ENCODE measurements at places on chromosomes 16 and 17.

GRCh38 chr17:82297714-82298537, 19.5 kb downstream of the CD7 start:
- no peak for DNase-seq

DNA sequence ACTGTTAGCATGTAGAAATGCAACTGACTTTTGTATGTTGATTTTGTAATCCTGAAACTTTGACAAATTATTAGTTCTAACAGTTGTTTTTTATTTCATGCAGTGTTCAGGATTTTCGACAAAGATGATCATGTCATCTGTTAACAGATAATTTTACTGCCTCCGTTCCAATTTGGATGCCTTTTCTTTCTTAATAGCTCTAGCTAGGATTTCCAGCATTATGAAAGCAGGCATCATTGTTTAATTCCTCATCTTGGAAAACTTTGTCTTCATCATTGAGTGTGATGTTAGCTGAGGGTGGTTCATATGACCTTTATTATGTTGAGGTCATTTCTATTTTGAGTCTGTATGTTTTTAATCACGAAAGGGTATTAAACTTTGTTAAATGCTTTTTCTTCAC, 31.9 kb downstream of the RMI2 start:
- no peak for DNase-seq

- no peak for DNase-seq
Observed at GRCh38 chr17:28041844-28042656, 427 bp upstream of the NLK start.

GRCh38 chr16:73062001-73062616, 14.2 kb upstream of the ZFHX3 start:
- DNase-seq, result no peak

GRCh38 chr17:39652587-39653315, 12.4 kb upstream of the TCAP start:
- no peak for DNase-seq

DNA sequence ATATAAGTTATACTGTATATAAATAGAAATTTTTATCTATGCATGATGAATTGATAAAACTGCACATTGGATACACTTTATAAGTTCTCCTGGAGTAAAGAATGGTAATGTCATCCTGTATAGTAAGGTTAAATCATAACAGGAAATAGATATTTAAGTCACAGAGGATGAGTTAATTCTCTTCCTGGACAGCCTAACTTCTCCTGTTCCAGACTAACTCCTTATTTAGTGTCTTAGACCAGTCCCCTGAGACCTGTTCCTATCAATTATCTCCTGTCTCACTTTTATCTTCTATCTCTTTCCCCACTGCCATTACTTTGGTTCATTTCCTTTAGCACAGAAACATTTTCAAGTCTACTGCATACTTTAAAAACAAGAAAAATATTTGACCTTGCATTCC, 46.5 kb downstream of the SSH2 start:
- DNase-seq, result no peak

DNA sequence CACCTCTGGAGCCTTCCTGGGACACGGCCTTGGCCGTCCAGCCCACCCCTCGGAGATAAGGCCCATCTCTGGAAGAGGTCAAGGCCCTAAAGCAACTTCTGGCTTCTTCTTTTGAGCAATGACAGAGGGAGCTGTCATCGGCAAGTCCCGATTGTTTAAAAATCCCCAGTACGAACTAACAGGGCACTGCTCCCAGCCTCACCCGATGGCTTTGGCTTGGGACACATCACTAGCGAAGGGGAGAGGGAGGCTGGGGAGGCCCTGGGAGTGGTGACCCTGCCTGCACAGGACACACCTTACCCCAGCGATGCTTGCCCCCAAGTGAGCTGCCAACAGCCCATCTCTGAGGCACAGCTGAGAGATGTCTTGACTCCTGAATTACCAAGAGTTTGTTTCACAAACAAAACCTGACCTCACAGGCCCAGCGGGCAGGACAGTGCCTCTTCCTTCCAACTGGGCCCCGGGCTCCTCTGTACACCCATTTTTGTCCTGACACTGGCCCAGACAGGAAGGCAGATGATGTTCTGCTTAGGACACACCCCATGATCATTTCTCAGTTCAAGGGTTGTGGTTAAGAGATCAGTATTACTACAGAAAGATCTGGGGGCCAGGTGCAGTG, 4.8 kb downstream of the SYNGR2 start:
- DNase-seq, result no peak

DNA sequence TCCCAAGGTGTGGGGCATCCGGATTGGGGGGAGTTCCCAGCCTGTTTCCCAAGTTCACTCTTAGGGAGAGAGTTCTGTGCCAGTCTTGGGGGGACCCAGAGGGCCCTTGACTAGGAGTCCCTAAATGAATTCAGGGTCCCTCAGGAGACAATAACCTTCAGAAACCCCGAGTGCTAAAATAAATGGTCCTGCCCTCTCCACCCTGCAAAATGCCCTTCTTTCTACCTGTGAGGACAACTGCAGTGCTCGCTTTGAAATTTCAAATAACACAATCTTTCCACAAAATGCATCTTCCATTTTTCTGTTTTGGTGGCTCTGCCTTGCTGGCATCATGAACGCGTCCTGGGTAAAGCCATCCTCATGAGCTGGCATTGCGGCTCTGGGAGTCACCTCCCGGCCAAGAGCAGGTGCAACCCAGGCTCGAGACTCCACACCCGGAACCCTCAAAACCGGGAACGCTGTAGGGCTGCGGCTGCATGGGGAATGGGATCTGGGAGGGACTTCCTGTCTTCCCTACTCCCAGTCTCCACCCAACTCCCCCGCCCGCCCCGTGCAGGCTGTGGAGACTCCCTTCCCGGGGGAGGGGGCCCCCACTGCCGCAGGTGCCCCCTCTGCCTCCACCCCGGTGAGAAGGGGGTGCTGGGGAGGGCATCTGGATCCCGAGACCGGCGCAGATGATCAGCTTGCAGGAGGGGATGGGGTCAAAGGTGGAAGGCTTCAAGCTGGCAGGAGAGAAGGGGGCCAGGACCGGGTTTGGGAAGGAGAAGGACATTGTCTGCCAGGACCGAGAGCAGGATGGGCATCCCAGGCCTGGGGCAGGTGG, at the start of gene ZNF205:
Gene ZNF205, plus strand, starts transcription at position 529 of the 823 bp plus-strand sequence. CDS start 845 bp downstream, outside the sequence.
- DNase-seq, result peak; percentile 78

DNA sequence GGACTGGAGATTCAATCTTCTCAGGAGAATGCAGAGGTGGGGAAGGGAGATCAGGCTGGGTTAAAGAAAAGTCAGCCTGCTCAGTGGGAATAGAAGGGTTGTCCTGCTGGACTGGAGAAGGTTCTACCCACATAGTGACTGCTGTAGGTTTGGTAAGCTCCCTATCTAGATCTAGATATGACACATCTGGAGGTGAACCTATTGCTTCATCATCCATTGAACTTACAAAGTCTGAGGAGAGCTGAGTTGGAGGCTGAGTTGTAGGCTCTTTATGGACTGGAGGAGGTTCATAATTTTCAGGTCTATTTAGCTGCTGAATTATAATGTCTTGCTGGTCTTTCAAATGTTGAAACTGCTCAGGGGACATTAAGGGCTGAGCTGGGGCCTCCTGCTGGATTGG, 46.0 kb upstream of the NF1 start:
- DNase-seq, result no peak

DNA sequence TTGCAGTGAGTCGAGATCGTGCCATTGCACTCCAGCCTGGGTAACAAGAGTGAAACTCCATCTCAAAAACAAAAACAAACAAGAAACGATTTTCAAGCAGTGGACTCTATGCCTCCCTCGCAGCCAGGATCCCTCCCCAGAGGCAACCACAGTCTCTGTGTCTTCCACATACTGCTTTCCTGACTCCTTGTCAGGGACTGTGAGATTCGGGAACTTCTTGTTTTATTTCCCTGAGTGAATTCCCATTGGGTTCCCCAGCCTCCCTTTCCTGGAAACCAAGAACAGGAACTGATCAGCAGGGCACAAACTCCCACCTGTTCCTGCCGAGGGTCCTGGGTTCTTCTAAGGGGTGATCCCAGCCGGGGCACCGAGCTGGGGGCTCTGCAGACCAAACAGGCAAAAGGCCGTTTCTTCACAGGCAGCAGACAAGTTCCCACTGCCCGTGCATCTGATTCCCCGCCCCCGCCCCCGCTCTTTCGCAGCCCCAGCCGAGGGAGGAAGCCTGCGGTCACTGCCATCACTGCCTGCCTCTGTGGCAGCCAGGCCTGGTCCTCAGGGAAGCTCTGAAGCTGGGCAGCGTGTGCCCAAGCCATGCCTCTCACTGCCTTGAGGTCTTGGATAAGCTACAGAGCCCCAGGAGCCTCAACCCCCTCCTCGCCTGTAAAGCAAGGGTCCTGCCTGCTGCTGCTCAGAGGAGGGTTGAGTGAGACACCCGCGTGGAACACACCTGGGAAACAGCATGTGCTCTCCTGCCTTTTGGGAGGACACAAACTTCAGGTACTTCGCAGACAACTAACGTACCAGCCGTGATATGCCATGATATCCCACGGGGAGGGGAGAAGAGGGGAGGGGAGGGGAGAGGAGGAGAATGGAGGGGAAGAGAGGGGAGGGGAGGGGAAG, 5.5 kb upstream of the PIEZO1 start:
- no peak for DNase-seq

GRCh38 chr17:64698725-64699124, 36.6 kb upstream of the SMURF2 start:
- DNase-seq, result no peak

- DNase-seq, result no peak
Observed at GRCh38 chr16:56310690-56311089, 114.7 kb downstream of the AMFR start.

- DNase-seq, result no peak
Observed at GRCh38 chr17:5869041-5869745, 201.0 kb upstream of the WSCD1 start.

DNA sequence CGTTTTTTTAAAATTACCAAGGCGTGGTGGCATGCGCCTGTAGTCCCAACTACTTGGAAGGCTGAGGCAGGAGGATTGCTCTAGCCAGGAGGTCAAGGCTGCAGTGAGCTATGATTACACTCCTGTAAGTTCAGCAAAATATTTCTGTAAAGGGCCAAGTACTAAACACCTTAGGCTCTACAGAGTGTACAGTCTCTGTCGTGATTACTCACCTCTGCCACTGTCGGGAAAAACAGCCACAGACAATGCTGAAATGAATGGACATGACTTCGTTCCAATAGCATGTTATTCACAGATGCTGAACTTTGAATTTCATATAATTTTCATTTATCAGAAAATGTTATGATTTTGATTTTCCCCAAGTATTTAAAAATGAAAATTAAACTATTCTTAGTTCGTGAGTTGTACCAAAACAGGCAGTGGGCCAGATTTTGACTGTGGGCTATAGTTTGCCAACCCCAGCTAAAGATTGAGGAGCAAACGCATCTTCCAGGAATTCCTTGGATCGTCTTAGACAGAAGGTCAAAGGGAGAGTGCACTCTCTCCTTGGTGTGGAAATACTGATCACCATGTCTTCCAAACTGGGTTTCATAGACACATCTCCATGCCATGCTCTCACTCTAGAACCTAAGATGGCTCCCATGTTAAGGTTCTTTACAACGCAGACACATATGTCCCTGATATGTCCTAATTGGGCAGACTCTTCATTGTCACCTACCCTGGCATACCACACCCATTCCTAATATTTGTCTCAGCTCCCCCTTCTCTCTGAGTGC, 89.5 kb downstream of the MARF1 start:
- DNase-seq, result no peak

GRCh38 chr16:50373780-50374179, 5.0 kb upstream of the BRD7 start:
- no peak for DNase-seq

DNA sequence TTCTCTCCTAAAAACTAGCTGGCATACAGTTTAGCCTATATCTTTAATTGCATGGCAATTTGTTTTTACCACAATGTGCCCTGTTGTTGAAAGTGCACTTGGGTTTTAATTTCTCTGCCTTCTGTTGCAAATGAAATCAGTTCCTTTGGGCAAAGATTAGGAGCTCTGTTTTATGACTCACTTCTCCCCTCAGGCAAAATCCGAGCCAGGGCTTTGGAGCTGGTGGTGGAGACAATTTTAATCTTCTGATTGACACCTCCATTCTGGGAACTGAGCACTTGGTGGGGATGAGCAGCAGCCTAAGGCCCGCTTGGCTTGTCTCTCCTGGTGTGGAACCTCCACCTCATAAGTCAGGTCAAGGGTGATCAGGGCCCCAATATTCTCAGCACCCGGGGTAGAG, 13.3 kb upstream of the MYH8 start:
- no peak for DNase-seq

DNA sequence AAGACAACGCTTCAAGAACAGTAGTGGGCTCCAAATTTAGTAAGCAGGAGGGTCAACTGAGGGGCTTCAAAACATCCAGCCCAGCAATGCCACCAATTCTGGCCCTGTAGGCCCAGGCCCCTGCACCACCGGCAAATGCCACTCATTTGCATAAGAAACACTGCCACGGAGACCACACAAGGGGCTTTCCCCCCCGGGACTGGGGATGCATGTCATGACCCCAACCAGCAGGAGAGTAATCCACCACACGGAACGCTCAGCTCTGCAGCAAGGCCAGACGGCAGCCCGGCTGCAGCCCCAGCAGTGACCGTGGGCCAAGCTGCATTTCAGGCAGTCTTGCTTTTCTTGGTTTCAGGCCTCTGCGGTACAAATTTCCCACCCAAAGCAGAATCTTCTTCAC, 14.1 kb downstream of the TMEM11 start:
- no peak for DNase-seq

- no peak for DNase-seq
Observed at GRCh38 chr16:57299009-57299718, 14.7 kb upstream of the PLLP start.

GRCh38 chr16:21339941-21340340, 61.9 kb upstream of the CRYM start:
- no peak for DNase-seq

DNA sequence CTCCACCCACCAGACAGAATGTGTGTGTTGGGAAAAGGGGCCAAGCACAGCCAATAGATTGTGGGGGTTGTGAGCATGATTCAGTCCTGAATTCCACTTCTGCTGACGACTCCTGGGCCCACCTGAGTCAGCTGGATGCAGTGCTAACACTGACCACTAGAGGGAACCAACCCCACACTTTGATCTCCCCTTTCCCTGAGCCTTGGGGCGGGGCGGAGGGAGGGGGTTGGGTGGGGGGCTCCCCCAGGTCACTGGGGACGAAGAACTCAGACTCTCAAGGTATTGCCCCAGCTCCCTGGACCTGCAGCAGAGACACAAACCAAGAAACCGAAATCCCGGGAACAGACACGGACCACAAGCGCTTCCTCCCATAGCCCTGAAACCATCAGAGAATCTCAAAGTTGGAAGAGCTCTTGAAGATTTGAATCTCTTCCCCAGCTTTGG, 621 bp upstream of the CSHL1 start:
- DNase-seq, result no peak

DNA sequence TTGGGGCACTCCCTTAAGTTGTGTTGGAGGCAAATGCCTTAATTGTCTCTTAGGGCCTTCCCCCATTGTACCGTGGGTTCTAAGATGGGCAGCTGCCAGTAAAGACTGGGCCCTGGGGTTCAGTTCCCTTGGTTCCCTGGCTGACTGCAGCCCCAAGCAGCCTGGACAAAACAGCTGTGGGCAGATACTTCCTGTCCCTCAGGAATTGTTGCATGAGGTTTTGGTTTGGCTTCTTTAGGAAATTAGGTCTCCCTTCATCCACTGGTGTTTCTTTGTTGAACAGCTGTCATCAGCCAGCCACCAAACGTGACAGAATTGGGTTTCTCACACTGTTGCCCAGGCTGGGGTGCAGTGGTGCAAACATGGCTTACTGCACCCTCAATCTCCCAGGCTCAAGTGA, 42.0 kb upstream of the ETV4 start:
- no peak for DNase-seq

All from NCI-H2107 (cell line).